ENCODE measurements at places on chromosomes 2 and 18.
A peak's percentile ranks its signal among the peaks of the same experiment; 100 is the strongest.

DNA sequence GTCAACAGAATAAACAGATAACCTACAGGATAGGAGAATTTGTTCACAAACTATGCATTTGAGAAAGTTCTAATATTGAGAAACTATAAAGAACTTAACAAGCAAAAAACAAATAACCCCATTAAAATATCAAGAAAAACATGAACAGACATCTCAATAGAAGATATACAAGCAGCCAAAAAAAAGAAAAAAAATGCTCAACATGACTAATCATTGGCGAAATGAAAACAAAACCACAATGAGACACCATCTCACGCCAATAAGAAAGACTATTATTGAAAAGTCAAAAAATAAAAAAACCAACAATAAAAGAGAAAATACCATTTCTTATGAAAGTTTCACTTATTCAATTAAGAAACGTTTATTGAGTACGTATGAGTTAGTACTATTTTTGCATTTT lies 800.5 kb downstream of the CBLN2 start:
- DNase-seq, result no peak

GRCh38 chr2:59073286-59073685 lies 832.2 kb upstream of the FANCL start:
- no peak for DNase-seq

DNA sequence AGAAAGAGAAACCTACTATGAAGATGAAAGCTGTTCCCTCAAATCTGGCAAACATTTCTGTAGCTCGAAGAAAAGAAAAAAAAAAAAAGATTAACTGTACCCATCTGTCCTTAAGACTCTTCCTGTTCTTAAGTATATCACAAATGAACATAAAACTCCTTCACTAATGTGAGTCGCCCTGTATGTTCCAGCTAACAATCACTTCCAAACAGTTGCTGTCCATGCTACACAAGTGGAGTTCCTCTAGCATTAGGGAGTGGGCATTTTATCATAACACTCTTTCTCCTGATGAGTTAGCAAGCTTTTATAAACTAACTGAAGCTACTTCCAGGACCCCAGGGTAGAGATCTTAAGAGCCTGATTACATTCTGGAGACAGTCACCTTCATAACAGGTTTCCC lies 5.8 kb downstream of the CUL3 start:
- no peak for DNase-seq

DNA sequence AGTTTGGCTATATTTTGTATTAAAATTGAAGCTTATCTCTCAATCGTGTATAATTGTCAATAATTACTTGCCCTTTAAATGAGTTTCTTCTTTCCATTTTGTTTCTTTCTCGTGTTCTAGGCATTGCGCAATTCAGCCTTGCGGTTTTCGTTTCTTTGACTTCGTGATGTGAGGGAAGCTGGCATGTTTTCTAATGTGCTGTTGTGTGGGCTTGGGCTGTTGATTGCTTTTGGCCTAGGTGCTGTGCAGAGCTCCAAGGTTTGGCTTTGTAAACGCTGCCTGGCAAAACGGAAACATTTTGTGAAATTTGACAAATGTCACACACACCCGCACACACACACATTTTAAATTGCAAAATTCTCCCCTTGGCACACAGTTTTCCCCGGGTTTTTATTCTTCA lies 242.6 kb upstream of the TCF4 start:
- DNase-seq, result no peak

- DNase-seq, result no peak
Measured at GRCh38 chr2:54598347-54599325, 124.8 kb upstream of the EML6 start.

- DNase-seq, result no peak
Measured at GRCh38 chr18:78967692-78968091, 11.9 kb upstream of the SALL3 start.

GRCh38 chr2:119932809-119933208 lies 80.1 kb upstream of the EPB41L5 start:
- DNase-seq, result no peak

DNA sequence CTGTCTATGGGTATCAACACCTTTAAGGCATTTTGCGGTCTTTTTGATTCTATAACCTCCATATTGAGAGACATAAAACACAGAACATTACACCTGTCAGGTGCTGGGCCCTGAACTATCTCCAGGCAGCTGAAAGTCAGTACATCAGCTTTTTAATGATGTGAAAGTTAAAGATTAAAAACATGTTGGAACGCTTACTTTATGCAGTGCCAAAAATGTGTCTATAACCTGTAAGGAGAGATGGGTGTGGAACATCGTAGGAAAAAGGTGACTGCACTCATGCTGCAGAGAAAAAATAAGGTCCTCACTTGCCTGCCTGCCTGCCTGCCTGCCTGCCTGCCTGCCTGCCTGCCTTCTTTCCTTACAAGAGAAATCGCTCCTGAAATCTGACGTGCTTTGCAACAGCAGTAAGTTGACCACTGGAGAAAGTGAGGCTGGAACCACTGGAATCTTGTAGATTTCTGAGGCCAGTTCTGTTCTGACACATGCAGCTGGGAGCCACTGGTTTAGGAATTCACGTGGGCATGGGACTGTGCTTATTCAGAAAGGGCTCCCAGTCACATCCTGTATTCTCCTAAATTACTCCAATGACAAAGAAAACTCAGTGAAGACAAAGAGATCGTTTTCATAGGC lies 34.1 kb downstream of the BCL11A start:
- DNase-seq, result no peak

DNA sequence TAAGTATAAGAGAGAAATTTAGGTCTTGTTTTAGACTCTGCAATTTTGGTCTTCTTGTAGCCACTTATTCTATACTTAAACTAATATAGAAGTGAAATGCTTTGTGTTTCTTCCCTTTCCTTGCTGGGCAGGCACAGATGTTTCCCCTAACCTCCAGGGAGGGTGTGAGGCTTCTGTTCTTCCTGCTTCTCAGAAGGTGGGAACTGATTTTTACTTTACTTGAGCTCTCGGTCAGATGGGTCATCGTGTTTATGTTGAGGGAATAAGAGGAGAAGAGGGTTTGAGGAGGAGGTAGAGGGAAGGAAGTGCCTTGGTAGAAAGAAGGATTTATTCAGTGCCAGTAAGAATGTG lies 92.5 kb upstream of the CXCR4 start:
- no peak for DNase-seq

DNA sequence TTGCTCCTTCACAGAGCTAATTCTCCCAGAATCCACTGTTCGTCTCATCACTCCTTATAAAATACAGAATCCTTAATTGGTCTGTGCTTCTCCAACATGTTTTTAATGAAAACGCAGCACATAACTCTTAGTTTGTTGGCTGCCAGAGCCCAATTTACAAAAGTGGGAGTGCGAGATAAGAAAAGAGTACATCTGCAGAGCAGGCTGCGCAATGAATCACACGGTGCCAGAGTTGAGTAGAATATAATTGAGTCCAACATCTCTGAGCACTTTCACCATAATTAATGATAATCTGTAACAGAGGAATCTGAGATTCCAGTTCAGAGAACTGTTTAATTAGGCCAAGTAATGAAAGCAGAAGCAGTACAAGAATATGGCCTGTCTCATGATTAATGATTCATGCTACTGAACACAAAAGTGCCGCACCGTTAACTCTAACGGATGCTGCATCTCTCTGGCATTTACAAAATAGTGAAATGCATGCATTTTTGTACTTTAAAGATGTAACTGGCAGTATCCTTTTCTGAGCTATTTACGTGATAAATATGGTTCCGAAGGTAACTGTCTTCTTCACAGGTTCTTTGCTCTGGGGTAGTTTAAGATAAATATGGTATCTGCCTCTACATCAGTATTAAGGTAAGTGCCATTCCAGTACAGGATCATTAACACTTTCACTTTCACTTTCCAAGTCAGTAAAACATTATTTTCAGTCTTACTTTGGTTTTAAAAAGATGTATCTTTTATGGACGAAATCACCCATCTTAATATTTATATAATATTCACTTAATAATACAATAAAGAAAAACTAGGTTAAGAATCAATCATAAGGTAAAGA lies 785.6 kb downstream of the NR4A2 start:
- DNase-seq, result no peak

DNA sequence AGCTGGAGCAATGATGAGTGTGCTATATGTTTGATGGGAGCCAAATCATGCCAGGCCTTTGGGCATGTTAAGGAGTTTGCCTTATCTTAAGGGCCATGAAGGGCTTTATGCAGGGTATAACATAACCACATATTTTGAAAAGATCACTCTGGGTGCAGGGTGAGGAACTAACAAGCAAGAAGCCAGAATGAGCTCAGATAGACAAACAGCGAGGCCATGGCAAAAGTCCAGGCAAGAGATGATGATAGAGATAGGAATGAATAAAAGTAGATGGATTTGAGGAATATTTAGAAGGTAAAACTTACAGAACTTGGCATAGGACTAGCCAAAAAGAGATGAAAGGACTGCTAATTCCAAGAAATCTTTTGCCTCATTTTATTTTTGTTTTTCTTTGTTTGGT lies 6.7 kb downstream of the GALNT3 start:
- DNase-seq, result no peak

DNA sequence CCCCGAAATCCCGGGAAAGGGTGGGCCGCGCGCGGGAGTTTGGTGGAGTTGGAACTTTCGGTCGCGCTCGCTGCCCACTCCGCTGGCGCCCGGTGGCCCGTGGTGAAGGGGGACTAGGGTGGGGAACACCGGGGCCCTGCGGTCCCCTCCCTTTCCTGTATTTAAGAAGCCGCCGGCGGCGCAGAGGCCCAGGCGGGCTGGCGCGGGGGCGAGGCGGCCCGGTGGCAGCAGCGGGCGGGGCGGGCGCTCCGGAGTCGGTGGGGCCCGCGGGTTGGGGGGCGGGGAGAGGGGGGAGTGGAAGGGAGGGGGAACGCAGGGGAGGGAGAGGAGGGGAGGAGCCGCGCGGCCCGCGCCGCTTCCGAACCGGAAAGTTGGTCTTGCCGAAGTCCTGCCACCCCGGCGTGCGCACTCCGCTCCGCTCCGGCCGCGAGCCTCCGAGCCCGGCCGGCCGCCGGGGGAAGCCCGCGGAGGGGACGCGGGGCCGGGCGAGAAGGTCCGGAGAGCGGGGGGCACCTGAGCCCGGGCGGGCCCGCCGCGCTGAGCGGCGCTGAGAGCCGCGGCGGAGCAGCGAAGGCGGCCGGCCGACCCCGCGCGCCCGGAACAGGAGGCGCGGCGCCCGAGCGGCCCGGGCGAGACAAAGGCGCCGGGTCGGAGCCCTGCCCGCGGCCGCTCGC lies 425 bp upstream of the SALL3 start:
- no peak for DNase-seq

- DNase-seq, result peak; percentile 52
Measured at GRCh38 chr2:233061591-233062450, 1.7 kb downstream of the INPP5D start.

GRCh38 chr2:63378589-63378988 lies 209.7 kb downstream of the WDPCP start:
- DNase-seq, result no peak

DNA sequence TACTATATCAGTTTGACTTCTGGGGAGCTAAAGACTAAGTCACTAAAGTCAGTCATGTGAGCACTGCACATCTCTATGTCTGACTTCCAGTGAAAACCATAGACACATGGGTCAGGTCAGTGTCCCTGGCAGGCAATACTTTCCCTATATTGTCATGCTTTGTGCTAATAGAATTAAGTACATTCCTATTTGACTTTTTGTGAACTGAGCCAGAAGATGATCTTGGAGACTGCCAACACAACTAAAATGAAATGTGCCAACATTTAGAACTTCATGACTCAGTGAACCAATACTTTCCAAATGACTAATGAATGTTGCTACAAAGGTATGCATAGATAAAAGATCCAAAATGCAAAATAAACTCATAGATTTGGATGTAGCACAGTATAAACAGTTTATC lies 820.8 kb upstream of the FAM98A start:
- DNase-seq, result no peak

DNA sequence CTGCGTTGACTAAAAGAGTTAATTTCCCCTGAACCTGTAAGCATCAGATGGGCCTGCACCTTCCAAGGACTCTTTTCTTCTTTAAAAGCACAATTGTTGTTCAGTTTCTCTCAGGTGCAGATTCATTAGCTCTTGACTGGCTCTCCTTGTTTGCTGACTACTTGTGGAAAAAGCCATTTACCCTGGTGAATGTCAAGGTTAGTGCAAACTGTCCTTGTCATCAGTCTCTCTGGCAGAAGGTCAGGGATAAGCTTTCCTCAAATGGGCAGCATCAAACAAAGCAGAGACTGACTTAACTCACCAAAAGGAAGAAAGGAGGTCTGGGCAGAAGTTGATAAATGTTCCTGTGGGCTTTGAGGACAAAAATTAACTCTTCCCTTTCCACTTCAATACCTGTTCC lies 922.7 kb downstream of the BCL11A start:
- DNase-seq, result no peak

DNA sequence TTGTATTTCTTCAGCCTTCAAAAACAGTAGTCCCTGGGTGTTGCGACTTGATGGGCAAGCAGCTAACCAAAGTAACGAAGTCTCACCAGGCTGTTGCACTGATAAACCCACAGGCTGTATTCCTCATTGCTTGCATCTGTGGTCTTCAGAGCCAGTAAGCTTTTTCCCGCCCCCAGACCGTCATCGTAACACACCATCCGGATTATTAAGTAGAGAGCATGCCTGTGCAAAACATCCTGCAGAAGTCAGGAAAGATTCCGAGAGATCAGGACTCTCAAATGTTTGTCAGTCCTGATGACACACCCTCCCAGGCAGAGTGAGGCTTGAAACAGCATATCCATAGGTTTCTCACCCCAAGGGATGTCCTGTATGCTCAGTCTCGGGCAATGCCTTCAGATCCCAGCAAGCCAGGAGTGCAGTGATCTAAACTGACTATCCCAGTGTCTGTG lies 15.9 kb downstream of the ITGB1BP1 start:
- DNase-seq, result no peak

GRCh38 chr18:22913861-22914260 lies 19.3 kb upstream of the RBBP8 start:
- DNase-seq, result no peak

DNA sequence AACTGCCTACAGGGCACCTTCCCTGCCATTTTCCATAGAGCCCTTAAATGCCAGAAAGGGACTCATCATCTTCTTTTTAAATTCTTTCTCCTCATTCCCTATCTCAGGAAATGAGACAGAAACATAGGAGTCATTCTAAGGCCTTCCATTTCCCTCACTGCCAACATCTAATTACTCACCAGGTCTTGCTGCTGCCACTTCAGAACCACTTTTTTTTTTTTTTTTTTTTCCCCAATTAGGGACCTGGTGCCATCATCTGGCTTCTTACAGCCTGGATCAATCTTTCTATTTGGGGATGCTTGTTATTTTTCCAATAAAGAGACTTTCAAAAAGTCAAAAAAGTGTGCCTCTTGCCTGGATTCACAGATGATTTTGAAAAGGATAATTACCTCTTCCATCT lies 373.4 kb downstream of the LPIN1 start:
- DNase-seq, result no peak

DNA sequence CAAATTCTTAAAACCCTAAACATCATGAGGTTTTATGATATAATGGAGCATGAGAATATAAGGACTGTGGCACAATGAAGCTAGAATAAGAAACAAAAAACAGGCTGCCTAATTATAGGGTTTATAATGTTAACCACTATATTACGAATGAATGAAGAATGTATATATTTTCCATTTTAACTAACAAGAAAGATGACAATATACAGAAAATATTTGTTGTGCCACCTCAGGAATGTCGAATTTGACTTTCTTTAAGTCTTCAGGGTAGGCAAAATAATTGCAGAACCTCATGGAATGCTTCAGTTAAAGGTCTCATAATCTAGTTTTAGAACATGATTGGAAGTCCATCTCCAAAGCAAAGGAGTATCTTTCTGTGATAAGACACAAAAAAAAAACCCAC lies 282.9 kb upstream of the SLC8A1 start:
- no peak for DNase-seq
